ENCODE measurements at places on chromosomes 2 and 18. TPM values are rescaled to one million over a fixed set of nuclear protein-coding genes. Genes with fewer than 3 reads are reported as not detected.
A peak's percentile ranks its signal among the peaks of the same experiment; 100 is the strongest.

The IL37 gene
- not detected for total RNA-seq

The GKN1 gene
- not detected for total RNA-seq

The TDRD15 gene
- total RNA-seq: not detected

DNA sequence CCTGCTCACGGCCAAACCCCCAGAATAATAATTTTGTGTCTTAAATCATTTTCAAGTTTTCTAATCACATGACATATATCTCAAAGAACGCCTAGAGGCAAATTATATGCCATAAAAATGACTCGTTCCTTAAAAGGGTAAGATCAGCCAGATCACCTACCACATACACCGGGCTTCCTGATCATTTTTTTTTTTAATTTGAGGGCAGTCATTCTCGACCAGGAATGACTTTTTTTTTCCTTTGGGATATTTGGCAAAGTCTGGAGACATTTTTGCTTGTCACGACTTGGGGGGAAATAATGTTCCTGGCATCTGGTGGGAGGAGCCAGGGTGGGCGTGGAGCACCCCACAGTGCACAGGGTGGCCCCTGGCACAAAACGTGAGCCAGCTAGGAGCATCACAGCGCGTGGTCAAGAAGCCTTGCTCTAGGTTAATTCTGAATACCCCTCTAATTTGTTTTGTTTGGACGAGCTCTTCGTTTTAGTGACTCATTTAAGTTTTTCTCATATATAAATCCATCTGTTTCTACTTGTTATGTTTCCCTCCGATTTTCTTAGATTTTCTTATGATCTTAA, 94.9 kb downstream of the TWIST2 start:
- peaks cover 13% of the 10 kb centered on the region for H3K4me1 ChIP-seq
- no peaks in the 10 kb centered on the region for H3K27me3 ChIP-seq
- no peaks in the 10 kb centered on the region for H3K36me3 ChIP-seq
- no peak overlapping the region for H3K4me3 ChIP-seq

DNA sequence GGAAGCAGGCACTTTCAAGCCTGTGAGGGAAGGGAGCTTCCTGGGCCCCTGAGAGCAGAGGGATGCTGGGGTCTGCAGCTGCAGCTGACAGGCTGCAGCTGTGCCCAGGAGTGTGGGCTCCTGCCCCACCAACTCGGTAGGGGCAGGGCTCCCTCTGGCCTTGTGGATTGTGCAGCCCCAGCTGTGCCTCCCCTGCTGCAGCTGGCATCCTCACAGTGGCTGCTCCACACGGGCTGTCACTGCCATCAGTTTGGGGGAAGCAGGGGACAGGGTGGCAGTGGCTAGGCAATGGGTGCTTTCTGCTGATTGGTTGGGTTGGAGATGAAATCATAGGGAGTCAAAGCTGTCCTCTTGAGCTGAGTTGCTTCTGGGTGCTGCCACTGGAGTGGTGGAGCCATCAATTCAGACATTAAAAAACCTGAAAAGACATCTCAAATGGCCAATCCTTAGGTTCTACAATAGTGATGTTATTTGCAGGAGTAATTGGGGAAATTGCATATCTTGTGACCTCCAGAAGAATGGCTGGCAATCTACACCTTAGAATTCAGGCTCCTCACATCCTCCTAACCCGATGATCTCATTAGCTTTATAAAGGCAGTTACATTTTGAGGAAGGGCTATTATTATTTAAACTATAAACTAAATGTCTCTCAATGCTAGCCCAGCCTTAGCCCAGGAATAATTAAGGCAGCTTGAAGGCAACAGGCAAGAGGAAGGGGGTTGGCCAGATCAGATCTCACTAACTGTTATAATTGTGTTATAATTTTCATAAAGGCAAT, 41.3 kb downstream of the FAM171B start:
- no peaks in the 10 kb centered on the region for H3K27me3 ChIP-seq
- H3K4me3 ChIP-seq: no peak overlapping the region
- DNase-seq: no peak
- no peaks in the 10 kb centered on the region for H3K4me1 ChIP-seq

- H3K27me3 ChIP-seq: no peaks in the 10 kb centered on the region
- DNase-seq: peak; percentile 78
- peaks cover 66% of the 10 kb centered on the region for H3K4me1 ChIP-seq
- H3K27ac ChIP-seq: peak within 1 kb of the TSS; percentile 82
- peak within 1 kb of the TSS; percentile 46 for H3K4me3 ChIP-seq
- no peaks in the 10 kb centered on the region for H3K36me3 ChIP-seq
Measured at GRCh38 chr2:71453404-71454220, at the start of gene DYSF. Gene DYSF, plus strand, starts transcription at chr2:71453561.

- H3K4me3 ChIP-seq: no peak overlapping the region
- H3K4me1 ChIP-seq: no peaks in the 10 kb centered on the region
Measured at GRCh38 chr2:31107591-31108300, 30.5 kb downstream of the GALNT14 start.

DNA sequence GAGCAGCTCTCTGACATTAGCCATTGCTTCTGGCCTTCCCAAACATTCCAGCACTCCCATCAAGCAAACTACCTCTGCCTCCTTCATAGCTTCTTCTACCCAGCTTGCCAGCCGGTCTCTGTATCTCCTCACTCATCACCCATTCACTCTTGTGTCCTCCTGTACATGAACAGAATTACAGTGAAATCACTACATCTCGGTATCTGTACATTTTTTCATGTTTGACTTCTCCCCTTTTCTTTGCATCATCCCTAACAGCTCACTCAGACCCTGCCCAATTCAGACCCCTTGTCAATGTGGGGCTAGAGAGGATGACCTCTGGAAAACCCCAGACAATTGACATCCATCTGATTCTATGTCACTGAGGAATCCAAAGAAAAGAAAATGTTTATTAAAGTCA, 335.8 kb downstream of the TNS1 start:
- H3K27me3 ChIP-seq: no peaks in the 10 kb centered on the region
- H3K36me3 ChIP-seq: peaks cover 3% of the 10 kb centered on the region
